AG09309 (cell line): ENCODE measurements at places on chromosomes 3 and 15.

DNA sequence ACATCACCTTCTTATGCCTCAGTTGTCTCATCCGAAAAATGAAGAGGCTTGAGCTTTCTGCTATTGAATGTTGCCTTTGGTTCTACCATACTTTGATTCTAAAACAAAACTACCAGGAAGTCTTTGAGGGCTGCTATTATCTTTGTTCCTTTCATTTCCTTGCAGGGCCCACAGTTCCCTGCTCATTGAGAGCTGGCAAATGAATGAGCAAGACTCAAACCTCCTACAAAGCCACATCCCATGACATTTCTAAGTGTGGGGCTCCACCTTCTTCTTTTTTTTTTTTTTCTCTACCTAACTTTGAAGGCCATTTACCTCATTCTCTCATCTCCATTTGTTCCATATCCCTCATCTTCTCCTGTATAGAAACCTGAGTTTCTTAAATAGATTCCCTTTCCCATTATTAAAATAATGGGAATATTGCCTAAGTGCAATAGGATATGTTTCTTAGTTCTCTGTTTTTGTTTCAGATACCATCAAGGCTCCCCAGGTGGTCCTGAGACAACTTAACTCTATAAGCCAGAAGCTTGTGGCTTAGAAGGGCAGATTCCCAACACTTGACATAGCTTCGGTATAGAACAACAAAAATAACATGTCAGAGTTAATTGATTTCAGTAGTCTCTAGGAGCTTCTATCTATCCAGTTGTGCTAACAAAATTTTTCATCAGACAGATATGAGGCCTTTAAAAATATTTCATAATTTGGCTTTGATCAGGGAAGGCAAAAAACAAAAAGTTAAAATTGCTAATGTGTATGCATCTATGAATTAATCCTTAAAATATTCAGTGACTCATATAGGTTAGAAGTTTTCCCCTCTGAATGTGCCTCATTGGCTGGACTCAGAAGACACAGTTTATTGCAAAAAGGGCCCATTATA lies 951.6 kb downstream of the TUSC7 start:
- no peak for DNase-seq

DNA sequence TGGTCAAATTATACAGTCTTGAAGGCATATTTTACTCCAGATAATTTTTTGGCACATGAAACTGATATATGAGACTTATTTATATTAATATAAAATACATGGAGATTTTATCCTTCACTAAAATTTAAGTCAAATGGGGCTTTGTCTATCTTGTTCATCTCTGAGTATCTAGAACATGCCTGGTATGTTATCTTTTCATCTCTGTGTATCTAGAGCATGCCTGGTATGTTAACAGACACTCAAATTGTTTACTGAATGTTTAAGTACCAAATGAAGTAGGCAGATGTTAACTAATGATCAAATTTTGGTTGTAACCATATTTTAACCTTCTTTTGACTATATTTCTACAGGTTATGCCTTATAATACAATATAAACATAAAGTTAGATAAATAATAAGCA lies 7.7 kb downstream of the GTF2A2 start:
- no peak for DNase-seq

DNA sequence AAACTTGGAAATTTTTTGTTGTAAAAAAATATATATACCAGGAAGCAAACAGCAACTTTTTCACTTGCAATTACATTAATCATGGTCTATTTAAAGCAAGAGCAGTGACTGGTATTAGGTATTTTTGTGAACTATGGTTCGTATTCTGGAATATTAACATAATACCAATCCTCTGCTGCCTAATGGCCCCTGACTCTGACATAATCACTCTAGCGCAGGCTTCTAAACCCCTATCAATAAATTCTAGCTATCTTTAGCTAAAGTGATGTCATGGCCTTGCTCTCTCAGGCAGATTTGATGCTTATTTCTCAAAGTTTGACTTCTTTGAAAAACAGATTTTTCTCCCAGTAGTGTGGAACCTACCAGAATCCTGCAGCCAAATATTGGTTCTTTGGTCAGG lies 808.3 kb downstream of the VGLL3 start:
- DNase-seq, result no peak

- DNase-seq, result no peak
These were observed 69.5 kb upstream of the SNTN start for GRCh38 chr3:63582943-63583500.

DNA sequence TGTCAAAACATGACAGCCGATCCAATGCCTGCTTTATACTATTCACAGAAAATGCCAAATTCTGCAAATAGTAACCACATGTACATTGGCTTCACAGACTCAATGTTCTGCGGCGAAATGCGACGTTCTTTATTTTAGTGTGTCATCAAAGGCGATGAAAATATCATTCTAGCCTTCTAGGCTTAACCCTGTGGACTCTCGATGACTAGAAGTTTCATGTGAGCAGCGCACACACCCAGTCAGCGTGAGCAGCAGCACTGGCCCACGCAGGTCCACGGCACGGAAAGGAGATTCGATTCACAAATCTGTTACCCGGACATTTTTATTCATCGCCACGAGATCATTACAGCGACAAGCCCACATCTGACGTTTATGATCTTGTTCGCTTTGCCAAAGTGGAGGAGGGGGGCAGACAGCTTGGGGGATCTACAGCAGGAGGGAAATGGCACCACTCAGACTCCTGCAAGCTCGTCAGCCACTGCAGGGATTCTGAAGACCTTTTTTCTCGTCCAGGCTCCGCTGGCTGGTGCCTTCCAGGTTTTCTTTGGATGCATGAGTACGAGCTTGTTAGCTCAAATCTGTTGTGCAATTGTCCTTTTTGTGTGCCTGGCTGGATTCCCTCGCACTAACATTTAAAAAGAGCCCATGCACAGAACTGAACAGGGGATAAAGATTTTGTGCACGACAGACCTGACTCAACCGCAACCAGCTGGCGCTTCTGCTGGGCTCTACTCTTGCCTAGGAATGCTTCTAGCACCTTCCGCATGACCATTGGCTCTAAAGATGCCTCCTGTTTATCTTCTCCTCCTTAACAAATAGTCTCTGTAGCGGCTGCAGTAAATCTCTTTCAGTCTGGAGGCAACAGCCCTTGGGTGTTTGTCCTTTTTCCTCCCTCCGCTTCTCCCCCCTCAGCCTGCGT lies 938.4 kb downstream of the MCTP2 start:
- DNase-seq, result no peak

DNA sequence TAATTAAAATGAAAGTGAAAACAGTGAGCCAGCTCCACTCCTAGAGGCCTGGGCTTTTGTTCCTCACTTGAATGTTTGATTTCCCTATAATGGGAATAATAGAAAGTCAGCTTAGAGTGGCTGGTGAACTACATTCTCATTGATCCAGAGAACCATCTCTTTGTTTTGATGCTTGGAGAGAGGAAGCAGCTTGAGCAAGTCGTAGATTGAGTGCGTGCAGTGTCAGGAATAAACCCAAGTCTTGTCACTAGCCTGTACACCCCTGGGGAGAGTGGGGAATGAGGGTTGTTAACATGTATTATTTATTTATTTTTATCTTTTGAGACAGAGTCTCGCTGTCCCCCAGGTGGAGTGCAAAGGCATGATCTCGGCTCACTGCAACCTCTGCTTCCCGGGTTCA lies 885 bp upstream of the LSG1 start:
- no peak for DNase-seq

DNA sequence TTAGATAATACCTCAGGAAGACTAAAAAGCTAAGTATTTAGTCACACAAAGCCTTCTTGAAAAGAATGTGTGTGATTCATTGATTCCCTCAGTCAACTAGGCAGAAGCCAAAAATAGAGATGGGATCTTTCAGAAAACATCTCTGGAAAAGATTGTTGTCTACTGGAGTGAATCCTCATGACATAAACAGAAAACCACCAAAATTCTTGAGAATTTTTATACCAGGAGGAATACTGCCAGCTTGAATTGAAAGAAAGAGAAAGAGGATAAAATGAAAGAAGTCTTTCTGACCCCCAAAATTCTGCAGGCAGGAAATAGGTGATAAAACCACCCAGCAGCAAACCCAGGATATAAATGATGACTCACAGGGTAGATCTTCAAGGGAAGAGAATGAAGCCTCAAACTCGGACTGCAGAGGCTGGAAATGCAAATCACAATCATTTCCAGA lies 363.1 kb upstream of the PLSCR5 start:
- peak; percentile 97 for DNase-seq

GRCh38 chr15:26889298-26889898 lies 22.5 kb downstream of the GABRA5 start:
- peak; percentile 27 for DNase-seq

- DNase-seq, result no peak
These were observed 692 bp downstream of the STT3B start for GRCh38 chr3:31533169-31534064.

DNA sequence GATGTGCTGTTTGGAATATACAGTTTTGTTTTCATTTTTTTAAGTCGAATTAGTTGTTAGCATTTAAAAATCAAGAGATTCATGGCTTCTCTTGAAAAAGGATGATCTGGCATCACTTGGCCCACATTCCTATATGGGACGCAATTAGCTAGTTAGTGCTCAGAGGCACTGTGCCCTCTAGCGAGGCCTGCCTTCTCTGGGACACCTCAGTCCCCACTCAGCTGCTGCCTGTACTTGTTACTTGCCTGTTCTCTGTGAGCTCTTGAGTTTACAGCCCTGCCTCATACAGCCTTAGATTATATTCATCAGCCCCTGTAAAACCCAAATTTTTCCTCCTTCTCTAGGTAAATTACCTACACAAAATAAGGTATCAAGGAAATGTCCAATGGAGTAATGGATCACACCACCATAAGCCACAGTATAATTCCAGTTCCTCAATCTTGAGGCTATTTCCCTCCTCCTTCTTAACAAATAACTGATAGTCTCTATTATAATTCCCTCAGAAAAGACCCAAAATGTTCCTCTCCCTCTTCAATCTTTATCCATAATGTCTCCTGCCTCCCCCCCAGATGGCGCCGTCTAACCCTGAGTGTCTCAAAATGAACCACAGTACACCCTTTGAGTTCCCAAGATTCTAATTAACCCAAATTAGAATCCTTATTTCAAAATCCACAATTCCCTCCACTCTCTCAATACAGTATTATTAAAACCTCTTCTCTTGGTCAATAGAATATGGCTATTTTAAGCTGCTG lies 2.7 kb downstream of the ZMAT3 start:
- DNase-seq, result no peak

DNA sequence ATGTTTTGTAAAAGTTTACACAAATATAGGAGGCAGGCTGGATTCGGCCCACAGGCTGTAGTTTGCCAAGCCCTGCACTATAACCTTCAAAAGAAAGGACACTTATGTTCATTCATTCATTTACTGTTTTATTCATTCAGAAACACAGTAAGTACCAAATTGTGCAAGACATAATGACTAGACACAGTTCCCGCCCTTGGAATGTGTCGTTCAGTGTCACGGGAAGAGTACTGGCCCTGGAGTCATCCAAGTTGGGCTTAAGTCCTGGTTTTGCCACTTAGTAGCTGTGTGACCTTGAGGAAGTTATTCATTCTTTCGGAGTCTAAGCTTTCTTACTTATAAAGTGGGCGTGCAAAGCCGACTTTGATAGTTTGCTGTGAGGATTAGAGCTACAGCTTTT lies 22.0 kb downstream of the COLQ start:
- no peak for DNase-seq
